Osteocyte (in vitro differentiated cells): ENCODE measurements at places on chromosomes 1 and 21.

- no peak for DNase-seq
Measured at GRCh38 chr1:84936116-84936810, 43.3 kb upstream of the LPAR3 start.

- DNase-seq, result no peak
Measured at GRCh38 chr1:180816132-180816531, 96.6 kb upstream of the KIAA1614 start.

DNA sequence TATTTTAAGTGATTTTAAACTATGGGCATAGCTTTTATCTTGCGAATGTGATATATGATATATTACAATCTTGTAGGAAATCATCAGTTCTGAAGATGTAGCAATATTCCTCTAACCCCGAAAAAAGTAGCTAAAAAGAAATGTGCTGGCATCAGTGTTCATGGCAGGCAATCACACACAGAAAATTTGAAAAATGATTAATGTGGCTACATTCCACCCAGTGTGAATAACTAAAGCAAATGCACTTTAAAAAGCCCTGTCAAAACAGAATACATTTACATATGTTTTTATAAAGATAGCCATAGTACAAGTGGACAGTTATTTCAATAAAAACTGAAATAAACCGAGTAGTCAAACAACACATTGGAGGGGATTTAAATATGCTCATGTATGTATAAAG is 260.2 kb downstream of the HHAT start:
- DNase-seq, result no peak

DNA sequence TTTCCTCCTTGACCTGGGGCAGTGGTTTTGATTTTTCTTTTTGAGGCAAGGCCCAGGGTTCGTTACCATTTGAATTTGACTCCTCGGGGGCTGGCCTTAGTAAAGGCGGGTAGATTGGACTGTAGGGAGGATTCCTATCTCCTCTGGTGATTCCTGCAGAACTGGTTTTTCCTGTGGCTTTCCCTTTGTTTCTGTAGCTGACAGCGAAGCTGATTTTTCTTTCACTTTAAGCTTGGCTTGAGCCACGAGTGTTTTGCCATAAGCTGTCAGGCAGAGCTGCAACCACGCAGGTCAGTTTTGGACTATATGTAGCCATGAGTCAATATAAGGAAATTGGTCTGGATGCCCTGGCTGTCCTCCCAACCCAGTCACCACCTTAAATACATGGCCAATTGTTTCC is 28.7 kb upstream of the KCNJ15 start:
- DNase-seq, result no peak

DNA sequence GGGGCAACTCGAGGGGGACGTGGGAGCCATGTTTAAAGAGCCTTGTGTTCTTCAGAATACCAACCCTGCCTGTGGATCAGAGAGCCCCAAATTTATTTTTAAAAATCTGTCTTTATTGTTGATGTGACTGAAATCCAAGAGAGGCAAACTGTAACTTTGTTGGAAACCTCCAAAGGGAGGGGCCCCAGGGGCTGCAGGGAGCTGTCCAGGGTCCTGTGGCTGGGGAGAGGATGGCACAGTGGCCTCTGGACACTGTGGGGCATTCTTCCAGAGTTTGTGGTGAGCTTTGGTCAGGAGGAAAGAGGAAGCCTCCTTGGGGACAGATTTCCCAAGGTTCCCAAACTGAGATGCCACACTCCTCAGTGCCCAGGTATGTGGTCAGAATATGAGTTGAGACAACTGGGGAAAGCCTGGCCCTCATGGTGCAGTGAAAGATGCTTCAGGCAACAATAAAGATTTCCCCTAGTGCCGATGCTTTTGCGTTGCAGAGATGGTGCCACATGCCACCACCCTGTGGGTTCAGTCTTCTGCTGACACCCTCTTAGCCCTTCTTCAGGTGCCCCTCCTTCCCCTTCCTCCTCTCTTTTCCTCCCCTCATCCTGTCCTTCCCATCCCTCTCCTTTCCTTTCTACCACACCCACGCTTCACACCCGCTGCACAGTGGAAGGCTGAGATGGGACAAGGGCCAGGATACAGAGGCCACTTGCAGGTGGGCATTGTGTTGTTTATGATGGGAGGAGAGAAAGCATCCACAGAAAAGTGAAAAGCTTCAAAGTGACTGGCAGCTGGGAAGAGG is 122.1 kb downstream of the UCK2 start:
- peak; percentile 82 for DNase-seq
